ENCODE measurements at places on chromosomes 2 and 18. TPM values are rescaled to one million over a fixed set of nuclear protein-coding genes. Genes with fewer than 3 reads are reported as not detected.

DNA sequence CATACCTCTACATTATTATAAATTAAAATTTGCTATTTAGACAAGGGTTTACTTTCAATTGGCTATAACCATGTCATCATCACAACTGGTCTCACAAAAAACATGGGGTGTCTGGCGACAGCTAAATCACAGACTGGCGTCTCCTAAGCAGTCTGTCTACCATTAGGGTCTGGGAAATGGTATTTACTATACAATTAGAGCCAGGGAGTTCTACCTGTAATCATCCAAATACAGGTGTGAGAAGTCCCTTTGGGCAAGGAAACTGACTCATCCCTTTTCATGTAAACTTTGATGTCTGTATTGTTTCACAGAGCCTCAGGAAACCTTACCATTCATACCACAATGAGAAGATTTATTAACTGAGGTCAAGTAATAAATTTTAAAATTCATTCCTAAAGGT, 126.7 kb downstream of the OLA1 start:
- peak; percentile 13 for DNase-seq

- no peak for DNase-seq
These were observed 557 bp upstream of the E2F6 start for GRCh38 chr2:11466307-11467128.

DNA sequence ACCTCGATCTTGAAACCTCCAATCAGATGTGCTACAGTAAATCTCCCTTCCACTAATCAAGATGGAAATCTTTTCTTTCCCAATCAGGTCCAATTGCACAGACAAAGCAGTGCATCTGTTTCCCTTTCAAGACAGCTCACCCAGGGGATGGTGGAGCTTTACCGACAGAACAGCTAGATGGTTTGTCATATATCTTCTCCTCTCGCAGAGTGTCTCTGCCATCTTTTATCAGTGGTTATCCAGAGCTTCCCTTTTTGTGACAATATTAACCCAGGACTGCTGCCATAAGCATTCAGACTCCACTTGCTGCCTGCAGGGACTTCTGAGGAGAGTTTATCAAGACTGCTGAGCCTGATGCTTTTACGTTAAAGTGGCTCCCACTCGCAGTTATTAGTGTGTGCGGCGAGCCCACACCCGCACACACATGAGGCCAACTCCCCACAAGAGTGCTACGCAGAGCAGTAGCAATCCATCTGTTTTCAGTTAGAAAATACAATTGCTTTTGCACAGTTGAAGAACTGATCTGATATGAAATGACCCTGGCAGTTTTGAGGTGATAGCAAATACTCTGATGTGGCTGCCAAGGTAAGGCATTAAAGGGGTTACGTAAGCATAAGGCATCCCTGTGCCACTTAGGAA, 398.9 kb downstream of the NCKAP5 start:
- DNase-seq, result no peak

DNA sequence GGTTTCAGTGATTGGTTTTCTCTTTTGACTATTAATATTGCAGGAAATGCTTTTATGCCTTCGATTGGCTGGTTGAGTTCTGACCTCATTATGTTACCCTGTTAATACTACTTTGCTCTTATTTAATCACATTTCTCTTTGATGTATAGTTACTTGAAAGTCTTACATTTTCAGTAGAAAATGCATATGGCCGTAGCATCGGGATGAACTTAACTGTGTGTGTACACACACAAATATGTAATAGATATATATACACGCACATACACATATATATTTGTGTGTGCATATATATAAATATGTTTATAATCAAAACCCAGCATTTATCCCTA, 1.6 kb downstream of the EPC2 start:
- peak; percentile 82 for DNase-seq

GRCh38 chr18:30597202-30597601, 445.3 kb downstream of the DSC3 start:
- DNase-seq, result no peak

- DNase-seq, result no peak
These were observed 93.6 kb downstream of the XRCC5 start for GRCh38 chr2:216202626-216203250.

- DNase-seq, result no peak
These were observed 29.1 kb downstream of the HPCAL1 start for GRCh38 chr2:10331702-10332401.

- no peak for DNase-seq
These were observed 33.0 kb downstream of the ERBB4 start for GRCh38 chr2:212505586-212505985.

DNA sequence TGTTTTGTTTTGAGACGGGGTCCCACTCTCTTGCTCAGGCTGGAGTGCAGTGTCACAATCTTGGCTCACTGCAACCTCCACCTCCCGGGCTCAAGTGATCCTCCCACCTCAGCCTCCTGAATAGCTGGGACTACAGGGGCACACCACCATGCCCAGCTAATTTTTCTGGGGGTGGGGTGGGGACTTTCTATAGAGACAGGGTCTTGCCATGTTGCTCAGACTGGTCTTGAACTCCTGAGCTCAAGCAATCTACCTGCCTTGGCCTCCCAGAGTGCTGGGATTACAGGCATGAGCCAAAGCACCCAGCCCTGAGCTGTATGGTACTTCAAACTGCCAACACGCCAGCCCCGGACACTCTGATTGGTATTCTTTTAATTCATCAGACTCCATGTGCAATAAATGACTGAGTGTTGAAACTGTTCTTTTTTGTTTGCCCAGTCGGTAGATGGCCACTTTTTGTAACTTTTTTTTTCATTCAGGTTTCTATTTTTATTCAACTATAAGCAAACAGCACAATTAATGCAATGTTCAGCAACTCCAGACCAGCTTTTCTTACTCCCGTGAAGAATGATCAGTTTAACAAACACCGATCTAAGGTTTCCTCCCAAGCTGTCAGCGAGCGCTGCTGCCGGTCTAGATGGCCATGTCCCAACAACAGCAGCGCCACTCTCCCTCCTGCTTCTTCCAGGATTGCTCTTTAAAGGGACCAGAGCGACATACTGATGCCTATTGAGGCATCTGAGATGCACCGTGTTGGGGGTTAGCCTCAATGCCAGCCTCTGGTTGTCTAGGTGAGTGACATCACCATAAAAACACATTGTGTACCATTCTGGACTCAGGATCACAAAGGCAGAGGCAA, 12.5 kb upstream of the TGOLN2 start:
- DNase-seq, result no peak

The SLC35G4 gene
- total RNA-seq, result not detected

The MC4R gene
- 3.9 TPM for total RNA-seq
